NK-92 treated with Interleukin-12 subunit alpha and Interleukin-12 subunit beta, amount 100 ng/mL, for 24 hours (cell line): ENCODE measurements at places on chromosomes 11 and 22.

GRCh38 chr11:124277804-124278203 is 21.6 kb downstream of the OR8G5 start:
- DNase-seq: no peak

GRCh38 chr11:2807025-2807681 is 78.4 kb downstream of the CDKN1C start:
- no peak for DNase-seq

- peak; percentile 36 for DNase-seq
These were observed 6.0 kb upstream of the ACR start for GRCh38 chr22:50731811-50732624.

- no peak for DNase-seq
These were observed at the start of gene PHLDA2 for GRCh38 chr11:2928605-2929530. PHLDA2 (minus strand) TSS chr11:2929420; CDS start chr11:2929364, 56 bp downstream.

GRCh38 chr11:128182844-128183243 is 404.5 kb downstream of the ETS1 start:
- DNase-seq: no peak

- DNase-seq: no peak
These were observed 26.5 kb upstream of the ATXN10 start for GRCh38 chr22:45645150-45645525.

DNA sequence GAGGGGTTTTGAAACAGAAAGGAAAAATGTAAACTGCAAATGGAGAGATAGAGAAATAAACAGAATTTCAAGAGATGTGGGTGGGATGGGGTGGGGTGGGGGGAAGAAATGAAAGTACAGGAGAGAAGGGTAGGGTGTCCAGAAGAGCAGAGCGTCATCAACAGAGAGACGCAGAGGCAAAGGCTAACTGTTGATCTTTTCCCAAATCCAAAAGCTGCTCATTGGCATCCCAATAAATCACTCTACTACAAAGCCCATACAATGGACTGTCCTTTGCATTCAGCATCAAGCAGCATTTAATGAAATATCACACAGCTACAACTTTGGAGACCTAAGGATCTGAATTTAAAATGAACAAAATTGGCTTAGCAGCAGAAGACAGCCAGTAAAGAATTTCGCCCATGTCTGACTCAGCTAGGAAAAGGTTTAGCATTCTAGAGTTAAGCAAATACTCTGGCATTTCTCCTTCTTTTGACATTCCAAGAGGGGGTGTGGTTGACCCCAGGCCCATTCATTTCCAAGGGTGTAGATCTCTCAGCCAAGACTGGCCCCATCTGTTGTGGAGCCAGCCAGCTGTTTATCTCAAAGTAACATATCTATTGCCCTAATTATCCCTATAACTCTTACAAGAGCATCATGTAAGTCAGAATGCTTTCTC is 1.5 kb downstream of the RAB30 start:
- no peak for DNase-seq

- no peak for DNase-seq
These were observed 26.4 kb upstream of the PPFIA1 start for GRCh38 chr11:70243912-70244652.

DNA sequence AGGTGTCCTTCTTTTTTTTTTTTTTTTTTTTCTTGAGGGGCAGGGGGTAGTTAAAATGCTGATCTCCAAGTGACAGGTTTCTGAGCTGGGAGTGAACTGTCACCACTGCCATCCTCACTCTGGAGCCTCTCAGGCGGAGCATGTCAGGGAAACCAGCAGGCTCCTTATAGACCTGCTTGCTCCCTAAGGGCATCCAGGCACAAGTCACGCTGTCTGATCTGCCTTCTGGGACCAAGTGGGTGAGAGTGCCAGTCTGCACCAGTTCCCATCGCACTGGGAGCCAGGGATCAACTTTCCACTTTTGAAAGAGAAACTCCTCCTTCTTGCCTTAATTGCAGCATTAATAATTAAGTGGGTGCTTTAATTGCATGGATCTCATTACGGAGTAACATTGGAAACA is 537.9 kb upstream of the CADM1 start:
- DNase-seq: no peak

GRCh38 chr11:112608509-112608908 is 347.8 kb upstream of the PLET1 start:
- DNase-seq: no peak

- no peak for DNase-seq
These were observed 8.7 kb upstream of the KCNA4 start for GRCh38 chr11:30025396-30026139.

- DNase-seq: no peak
These were observed 4.6 kb downstream of the DKK3 start for GRCh38 chr11:12003815-12004214.

DNA sequence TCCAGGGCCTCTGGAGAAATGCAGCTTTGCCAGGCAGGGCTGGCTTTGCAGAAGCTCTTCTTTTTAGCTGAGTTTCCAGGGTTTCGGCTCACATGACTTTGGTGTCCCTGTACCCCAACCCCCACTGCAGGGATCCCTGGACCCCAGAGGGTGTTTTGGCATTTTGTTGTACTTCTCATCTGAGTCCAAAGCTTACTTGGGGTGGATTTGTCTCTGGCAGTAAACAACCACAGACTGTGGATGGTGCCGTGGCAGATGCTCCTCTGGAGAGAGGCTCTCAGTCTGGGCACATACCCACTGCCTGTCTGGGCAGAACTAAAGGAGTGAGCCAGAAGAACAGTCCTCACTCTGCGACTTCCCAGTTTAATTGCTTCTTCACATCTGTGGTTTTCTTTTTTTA is 49.6 kb downstream of the COMMD9 start:
- DNase-seq: no peak

DNA sequence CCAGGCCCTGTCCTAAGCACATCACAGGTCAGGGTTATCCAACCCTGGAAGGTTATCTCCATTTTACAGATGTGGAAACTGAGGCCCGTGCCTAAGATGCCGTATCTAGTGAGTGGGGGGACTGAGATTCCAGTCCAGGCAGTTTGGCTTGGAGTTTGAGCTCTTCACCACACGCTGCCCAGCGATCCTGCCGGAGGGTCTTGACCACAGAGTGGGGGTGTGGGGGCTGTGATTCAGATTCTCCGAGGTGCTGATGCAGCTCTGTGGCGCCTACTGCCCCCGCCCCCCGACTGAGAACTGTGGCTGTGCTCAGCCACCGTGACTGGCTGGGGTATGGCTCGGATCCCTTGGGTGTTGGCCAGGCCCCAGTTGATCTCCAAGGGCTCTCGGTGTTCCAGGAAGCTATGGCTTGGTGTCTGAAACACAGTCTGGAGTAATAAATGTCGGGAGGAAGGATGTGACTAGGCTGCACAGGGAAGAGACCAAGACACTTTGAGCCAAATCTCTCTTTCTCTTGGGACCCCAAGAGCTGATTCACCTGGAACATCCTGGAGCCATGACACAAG is 60.6 kb upstream of the RASD2 start:
- no peak for DNase-seq

GRCh38 chr22:33913188-33913587 is 7.1 kb downstream of the LARGE1 start:
- DNase-seq: no peak

DNA sequence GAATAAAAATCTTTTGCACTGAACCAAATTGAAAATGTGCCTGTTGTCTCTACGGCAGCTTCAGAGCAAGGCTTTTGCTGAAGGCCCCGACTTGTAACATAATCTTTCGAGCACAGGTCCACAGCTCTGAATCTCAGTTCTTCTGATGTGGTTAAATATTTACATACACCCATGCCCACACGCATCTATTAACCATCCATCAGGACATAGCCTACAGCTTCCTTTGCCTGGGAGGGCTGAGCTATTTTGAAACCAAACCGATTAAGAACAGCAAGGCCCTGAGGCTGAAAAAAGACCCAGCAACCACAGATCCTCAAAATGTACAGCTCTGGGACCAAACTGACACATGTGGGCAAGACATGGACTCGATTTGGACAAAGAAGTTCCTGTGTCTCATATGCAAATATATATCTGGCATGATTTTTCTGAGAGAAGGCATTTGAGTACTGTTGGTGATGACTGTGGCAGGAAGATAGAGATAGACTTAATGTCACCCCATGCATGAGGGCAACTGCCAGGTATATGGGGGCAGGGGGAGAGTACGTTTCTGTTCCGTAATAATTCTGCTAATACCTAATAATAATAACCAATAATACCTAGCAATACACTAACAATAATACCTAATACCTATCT is 322.7 kb upstream of the PLET1 start:
- no peak for DNase-seq

GRCh38 chr11:74162681-74163467 is 7.9 kb downstream of the C2CD3 start:
- DNase-seq: no peak

- no peak for DNase-seq
These were observed 39.6 kb downstream of the ARRB1 start for GRCh38 chr11:75311858-75312288.

DNA sequence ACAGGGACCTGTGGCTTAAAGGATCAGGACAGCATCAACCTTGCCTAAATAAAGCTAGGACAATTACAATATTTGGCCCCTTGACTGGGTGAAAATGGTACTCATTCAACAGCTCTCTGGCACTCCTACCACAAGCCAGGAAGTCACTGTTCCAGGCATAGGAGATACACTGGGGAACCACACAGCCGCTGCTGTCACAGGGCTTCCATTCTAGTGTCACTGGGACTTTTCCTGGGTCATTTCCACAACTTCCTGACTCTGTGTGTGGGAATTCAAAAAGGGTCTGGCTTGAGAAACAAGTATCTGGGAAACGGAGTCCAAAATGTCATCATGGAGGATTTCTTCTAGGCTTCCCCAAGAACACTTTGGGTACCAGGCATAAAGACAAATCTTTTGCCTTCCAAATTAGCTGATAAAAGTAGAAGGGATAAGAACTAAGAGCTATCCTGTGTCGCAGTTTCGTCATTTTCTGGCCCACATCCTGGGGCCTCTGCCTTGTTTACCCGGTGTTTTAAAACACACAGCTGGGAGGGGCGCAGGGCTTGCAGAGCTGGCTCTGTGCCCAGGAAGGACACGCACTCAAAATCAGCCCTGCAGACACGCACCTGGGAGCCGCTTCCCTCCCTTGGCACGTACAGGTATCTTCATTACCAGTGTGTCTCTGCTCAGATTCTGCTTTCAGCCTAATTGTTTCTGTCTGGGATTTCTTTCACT is 38.0 kb downstream of the TMEM45B start:
- DNase-seq: peak; percentile 11

DNA sequence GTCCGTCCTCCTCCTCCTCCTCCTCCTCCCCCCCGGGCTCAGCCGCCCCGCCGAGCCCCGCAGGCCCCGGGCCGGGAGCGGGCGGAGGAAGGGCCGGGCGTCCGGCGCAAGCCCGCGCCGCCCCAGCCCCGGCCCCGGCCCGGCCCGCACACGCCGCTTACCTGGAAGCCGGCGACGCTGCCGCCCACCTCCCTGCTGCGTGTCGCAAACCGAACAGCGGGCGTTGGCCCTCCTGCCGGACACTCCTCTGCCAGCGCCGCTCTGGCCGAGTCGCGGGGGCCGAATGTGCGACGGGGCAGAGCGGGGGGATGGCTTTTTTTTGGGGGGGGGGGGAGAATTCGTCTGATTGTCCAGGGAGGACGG is 1.1 kb downstream of the IGF2 start:
- no peak for DNase-seq

- no peak for DNase-seq
These were observed 216.9 kb downstream of the CADM1 start for GRCh38 chr11:115287266-115287665.

- no peak for DNase-seq
These were observed 725.0 kb downstream of the ETS1 start for GRCh38 chr11:127862406-127862805.

DNA sequence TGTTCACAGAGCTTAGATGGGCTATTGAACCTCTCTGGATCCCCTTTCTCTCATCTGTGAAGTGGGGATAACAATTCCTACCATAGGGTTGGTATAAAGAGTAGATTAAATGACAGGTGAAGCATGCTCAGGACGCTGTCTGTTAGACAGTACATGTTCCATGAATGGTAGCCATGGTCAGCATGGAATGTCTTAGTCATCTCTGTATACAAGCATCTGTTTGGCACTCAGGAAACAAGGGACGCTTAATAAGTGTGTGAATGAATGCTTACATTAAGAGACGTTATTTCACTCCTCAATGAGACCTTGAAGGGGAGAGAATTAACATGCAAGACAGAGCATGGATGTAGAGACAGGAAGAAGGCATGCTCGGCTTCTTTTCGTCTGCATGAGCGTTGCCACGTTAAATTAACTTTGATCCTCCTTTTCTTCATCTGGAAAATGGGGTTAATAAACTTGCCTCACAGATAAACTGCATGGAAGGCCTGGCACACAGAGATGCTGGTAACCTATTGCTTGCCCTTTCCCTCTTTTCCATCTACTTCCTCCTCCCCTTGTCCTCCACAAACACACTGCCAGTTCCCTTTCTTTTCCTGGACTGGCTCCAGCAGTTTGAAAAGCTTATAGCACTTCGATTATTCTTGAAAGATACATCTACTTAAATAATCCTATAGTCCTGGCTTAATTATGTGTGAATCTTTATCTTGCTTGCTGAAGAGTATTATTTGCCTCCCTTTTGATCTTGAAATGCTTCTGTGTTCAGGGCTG is 267.2 kb upstream of the MTNR1B start:
- no peak for DNase-seq
